ENCODE measurements at places on chromosomes 1 and 21.

GRCh38 chr1:60448850-60449249 lies 375.3 kb upstream of the C1orf87 start:
- no peak for DNase-seq

DNA sequence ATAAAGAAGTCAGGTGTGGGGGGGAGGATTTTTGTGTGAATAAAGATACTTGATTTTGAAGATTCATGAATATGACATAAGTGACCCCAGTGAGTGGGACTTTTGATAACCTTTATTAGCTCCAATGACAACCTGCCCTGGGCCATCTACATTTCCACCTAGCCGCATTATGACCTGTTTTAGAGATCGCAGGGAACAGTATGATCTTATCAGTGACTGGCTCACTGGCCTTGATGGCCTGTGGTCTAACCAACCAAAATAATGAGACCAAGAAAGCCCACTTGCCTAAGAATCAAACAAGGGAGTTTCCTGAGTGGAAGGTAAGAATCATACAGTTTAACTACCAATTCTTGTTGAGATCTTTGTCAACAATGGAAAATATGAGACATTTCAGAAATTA lies 1.8 kb downstream of the ELAPOR1 start:
- DNase-seq: peak; percentile 67

- no peak for DNase-seq
Observed at GRCh38 chr1:37197411-37197810, 163.1 kb upstream of the GRIK3 start.

- DNase-seq: no peak
Observed at GRCh38 chr21:17576080-17576835, 36.4 kb downstream of the BTG3 start.

DNA sequence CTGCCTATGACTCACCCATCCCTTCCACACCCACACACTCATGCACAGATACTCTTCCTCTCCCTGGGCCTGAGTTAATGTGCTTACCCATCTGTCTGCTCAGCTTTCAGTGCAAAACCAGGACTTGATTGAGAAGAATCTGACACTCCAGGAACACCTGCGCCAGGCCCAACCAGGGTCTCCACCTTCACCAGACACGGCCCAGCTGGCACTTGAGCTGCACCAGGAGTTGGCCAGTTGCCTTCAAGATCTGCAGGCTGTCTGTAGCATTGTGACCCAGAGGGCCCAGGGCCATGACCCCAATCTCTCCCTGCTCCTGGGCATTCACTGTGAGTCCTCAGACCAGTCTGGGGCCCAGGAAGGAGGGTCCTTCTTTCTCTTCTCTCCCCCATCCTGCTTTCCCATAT lies 3.5 kb upstream of the SH3BGRL3 start:
- DNase-seq: no peak

- peak; percentile 51 for DNase-seq
Observed at GRCh38 chr1:110765640-110766335, 91.0 kb upstream of the KCNA3 start.

DNA sequence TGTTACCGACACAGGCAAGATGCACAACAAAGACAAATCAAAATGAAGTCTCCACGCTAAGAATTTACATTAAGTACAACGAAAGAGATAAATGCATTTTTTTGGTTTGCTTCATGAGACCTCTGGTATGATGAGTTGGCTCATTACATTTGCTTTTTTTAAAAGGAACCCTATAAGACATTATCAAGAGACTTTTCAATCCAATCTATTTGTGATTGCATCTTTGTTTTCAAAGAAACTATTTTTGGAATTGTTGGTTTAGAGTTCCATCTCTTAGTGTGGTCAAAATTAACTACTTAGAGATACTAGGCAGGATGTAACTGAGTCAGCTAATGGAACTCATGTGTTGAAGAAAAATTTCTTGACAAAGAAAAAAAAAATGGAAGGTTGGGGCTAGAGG lies 200.1 kb downstream of the ZC3H11B start:
- DNase-seq: no peak

Measured in stimulated activated naive CD8-positive, alpha-beta T cell treated with anti-CD3 and anti-CD28 coated beads, Interleukin-15, amount 100 ng/mL, for 72 hours (primary cell).